Osteoblast (primary cell): ENCODE measurements at places on chromosomes 11 and 22. TPM values are rescaled to one million over a fixed set of nuclear protein-coding genes. Genes with fewer than 3 reads are reported as not detected.

- peak overlapping the region; percentile 53 for H3K27ac ChIP-seq
- no peaks in the 10 kb centered on the region for H3K36me3 ChIP-seq
- no peaks in the 10 kb centered on the region for H3K27me3 ChIP-seq
Observed at GRCh38 chr11:119218141-119218878, 12.2 kb downstream of the CBL start.

PPME1 gene
- total RNA-seq = 16.5 and 18.5 TPM in 2 replicates

DNA sequence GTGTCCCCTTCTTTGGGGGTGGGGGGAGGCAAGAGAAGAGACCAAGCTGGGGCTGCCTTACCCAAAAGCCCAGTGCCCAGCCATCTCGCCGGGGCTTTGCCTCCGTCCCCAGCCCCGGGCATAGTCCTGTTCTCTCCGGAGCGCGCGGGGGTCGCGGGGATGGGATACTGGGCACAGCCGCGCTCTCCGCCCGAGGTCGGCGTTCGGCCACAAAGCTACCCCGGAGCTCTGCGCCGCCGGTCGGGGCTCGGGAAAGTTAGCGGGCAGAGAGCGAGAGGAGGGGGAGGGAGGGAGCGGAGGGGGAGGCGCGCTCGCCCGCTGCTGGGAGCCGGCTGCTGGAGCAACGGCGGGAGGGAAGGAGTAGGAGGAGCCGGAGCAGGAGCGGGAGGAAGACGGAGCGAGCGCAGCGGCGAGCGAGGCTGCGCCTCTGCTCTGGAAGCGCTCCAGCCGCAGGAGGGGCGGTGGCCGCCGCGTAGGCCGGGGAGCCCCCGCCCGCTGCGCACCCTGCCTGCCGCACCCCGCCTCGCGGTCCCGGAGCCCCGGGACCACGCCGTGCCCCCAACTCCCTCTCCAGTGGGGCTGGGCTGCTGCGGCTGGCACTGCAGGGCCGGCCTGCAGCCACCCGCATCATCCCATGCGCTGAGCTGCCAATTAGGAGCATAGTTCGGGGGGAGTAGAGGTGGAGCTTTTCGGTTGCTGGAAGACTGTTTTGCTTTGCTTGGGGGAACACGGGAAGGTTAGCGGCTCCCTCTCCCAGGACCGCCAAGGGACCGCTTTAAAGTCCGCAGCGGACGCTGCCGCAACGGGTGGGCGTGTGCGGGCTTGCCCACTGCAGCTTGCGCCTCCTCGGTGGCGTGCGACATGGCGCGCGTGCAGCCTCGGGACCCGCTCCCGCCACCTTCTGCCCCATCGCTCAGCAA lies at the start of gene SCN4B:
Gene SCN4B (minus strand): TSS at position 272 of the 920 bp plus-strand sequence. CDS start 150 bp downstream, at position 122.
- no peaks in the 10 kb centered on the region for H3K36me3 ChIP-seq
- DNase-seq = peak; percentile 96
- no peaks in the 10 kb centered on the region for H3K4me1 ChIP-seq
- H3K4me3 ChIP-seq = peak within 1 kb of the TSS; percentile 43

FGF3 gene
- total RNA-seq = not detected in 2 replicates

DNA sequence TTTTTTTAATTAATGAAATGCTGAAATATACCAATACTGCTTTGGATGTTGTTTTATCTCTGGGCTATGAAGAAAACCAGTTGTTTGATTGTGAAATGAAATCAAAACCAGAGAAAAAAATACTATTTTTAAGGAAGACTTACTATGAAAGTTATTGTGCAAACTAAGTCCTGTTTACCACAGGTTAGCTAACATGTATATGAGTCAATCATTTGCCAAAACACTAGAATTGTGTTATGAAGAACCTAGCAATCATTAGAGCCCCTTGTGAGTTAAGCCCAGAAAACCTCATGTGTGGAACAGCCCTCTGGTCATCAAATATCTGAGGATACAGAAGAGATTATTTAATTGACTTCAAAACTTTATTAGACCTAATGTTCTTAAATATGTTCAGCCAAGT lies 83.7 kb downstream of the FAT3 start:
- no peak overlapping the region for H3K4me3 ChIP-seq
- H3K4me1 ChIP-seq = no peaks in the 10 kb centered on the region
- DNase-seq = no peak
- H3K27me3 ChIP-seq = peaks cover 2% of the 10 kb centered on the region

OR10W1 gene
- not detected in 2 replicates for total RNA-seq

DNA sequence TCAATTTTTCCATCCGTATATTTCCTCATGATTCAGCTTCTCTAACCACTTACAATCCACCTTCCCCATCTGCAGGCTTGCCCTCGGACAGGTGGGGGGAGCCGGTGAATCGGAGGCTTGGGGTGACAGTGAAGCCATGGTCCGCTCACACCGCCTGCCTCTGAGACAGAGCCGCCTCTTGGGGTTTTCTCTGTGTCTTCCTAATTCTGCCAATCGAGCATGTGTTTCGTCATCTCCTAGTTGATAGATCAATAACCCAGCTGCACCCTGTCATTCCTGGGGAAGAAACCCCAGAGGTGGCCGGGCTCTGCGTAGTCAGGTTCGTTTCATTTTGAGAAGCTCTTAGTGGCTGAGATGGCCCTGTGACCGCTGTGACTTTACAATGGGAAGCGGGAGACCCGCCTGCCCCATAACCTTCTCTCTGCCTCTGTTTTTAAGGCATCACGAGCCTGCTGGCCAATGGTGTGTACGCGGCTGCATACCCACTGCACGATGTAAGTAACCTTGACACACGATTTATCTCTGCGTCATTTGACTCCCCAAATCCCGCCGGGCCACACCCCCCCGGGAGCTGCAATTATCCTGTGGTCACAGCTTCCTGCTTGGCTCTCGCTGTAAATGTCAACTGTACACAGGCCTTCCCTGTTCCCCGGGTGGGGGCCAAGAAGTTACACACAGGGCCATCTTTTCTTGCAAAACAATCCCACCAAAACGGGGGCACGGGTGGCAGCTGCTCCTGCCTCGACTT lies 33.3 kb downstream of the ANO1 start:
- no peak overlapping the region for H3K4me3 ChIP-seq
- peak overlapping the region; percentile 49 for H3K27ac ChIP-seq
- peaks cover 24% of the 10 kb centered on the region for H3K4me1 ChIP-seq
- no peaks in the 10 kb centered on the region for H3K27me3 ChIP-seq
- peak; percentile 93 for DNase-seq

DNA sequence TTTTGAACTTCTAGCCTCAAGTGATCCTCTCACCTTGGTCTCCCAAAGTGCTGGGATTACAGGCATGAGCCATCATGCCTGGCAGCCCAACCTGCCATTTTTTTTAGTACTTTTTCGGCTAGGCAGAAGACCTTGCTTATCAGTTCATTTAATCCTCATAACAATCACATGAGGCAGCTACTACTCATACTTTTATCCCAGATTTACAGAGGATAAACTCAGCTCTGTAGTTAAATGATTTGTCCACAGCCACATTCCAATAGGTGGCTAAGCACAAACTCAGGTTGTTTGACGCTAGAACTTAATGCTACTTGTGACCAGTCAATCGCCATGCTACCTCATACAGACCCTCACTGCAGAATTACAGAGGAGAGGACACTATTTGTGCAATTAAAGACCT lies 28.1 kb downstream of the SBF2 start:
- no peaks in the 10 kb centered on the region for H3K36me3 ChIP-seq
- H3K27ac ChIP-seq = no peak overlapping the region
- H3K27me3 ChIP-seq = no peaks in the 10 kb centered on the region
- no peak overlapping the region for H3K4me3 ChIP-seq
- peaks cover 39% of the 10 kb centered on the region for H3K4me1 ChIP-seq

HTR3A gene
- total RNA-seq = not detected in 2 replicates
